ENCODE measurements at places on chromosomes 1 and 21. TPM values are rescaled to one million over a fixed set of nuclear protein-coding genes. Genes with fewer than 3 reads are reported as not detected.

GRCh38 chr1:198498881-198499280 is 41.6 kb downstream of the ATP6V1G3 start:
- no peak for DNase-seq

DNA sequence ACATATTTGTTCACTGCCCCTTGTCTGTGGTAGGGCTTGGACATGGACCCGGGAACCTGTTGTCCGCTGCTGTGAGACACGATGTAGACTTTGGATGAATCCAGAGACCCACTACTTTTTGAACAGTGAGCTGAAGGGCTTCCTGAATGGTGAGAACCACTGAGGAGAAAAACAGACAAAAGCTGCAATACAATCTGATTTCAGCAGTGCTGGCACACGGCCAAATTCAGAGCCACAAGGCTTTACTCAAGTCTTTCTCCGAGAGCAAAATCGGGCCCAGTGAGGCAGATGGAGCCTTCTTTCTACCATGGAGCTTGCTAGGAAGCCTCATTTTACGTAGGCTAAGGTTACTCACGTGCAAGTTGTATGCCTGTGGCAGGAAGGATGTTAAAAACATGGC is 197.6 kb downstream of the SIPA1L2 start:
- DNase-seq = no peak

DNA sequence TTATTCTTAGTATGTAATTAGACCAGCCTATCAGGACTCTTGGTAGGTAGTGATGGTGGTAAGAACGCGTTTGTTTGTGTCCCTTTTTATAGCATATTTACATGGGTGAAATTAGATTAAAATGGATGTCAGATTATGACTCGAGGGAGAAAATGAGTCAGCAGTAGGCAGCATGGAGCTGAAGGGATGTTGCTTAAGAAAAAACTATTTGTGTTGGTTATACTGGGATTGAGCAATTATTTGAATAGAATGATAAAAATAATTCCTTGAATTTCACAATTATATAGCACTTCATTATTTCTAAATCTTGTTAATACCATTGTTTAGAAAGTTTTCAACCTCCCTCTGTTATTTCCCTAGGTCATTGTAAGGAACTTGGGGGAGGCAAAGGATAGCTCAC is 348.8 kb downstream of the RYR2 start:
- no peak for DNase-seq

DNA sequence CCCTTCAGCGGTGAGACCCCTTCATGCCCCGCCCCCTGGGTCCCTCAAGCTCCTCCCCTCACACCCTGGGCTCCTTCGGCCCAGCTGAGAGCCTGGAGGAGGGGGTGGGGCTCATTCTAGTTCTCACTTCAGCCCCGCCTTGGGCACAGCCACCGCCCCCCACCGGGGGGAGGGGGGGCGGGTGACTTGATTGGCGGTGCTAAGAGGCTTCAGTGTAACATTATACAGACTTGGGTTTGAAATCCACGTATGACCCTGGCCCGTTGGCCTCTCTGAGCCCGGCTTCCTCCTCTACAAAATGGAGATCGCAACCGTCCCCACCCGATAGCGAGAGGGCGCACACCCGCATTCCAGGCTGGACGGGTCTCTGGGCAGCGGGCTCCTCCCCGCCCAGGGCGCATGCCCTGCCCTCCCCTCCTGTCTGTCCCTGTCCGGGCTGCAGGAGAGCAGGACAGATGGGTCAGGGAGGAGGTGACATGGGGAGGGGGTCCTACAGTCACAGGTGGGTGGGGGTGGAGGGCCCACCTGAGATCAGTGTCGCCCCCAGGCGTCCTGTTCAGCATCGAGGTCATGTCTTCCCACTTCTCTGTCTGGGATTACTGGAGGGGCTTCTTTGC is 5.1 kb downstream of the CLCNKB start:
- DNase-seq = peak; percentile 37

DNA sequence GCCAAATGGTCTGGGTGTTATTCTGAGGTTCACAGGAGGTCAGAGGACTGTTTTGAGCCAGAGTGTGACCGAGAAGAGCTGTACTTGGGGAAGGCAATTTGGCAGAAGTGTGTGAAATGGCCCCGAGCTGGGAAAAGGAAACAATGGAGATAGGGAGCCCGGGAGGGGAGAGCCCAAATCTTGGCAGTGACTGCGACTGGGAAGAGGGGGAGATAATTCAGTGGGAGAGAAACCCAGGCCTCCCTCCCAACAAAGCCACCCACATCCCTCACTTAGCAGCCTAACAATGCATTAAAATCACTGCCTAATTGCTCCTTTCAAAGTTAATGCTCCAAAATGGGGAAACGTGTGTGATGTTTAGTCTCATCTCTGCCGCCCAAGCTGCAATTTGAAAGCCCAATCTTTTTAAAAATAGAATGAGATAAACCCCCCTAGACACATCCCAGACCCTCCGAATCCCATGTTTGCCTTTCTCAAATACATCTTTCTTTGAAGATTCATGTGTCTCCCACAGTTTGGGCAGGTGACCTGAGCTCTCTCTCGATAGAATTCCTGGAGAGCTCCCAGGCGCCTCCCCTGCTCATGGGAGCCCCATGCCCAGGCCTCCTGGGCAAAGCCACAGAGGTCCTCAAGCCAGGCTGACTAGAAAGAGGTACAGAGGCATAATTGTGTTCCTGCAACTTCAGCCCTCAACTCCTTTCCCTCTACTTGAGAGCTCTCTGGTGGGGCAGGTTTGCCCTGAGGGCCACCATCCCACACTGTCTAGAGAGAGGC is 17.3 kb downstream of the LRRC52 start:
- DNase-seq = no peak

- DNase-seq = no peak
Observed at GRCh38 chr1:29632806-29633615, 396.7 kb downstream of the PTPRU start.

- no peak for DNase-seq
Observed at GRCh38 chr1:9780554-9781110, 43.1 kb downstream of the CLSTN1 start.

GRCh38 chr1:28927648-28928313 is 13.4 kb downstream of the EPB41 start:
- peak; percentile 4 for DNase-seq

- DNase-seq = no peak
Observed at GRCh38 chr1:179128520-179128919, 46.6 kb downstream of the TOR3A start.

DNA sequence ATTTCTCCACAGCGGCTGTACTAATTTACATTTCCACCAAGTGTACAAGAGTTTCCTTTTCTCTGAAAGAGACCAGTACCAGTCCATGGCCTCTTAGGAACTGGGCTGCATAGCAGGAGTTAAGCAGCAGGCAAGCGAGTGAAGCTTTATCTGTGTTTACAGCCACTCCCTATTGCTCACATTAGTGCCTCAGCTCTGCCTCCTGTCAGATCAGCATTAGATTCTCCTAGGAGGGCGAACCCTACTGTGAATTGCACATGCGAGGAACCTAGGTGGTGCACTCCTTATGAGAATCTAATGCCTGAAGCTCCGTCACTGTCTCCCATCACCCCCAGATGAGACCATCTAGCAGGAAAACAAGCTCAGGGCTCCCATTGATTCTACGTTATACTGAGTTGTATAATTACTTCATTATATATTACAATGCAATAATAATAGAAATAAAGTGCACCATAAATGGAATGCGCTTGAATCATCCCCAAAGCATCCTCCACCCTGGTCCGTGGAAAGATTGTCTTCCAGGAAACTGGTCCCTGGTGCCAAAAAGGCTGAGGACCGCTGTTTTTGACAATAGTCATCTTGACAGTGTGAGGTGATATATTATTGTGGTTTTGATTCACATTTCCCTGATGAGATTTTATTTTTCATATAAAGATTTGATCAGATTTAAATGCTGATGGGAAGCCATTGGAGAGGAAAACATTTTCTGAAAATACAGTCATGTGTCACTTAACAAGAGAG is 45.5 kb upstream of the MRPS6 start:
- DNase-seq = no peak

DNA sequence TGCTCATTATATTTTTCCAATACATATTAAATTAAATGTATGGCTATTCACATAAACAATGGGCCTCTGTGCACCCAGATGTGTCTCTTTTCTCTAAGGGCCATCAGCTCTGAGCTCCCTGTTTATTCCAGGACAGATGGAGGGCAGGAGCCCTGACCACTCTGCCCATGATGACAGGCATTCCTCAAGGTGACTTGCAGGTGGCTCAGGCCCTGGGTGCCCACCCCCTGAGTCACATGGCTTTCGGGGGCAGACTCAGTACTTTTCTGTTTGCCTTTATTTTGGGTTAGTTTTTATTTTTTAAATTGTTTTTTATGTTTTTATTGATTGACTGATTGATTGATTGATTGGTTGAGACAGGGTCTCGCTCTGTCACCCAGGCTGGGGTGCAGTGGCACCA is 6.4 kb upstream of the LRP8 start:
- DNase-seq = no peak

- DNase-seq = no peak
Observed at GRCh38 chr1:17101261-17101660, 18.0 kb downstream of the PADI2 start.

DNA sequence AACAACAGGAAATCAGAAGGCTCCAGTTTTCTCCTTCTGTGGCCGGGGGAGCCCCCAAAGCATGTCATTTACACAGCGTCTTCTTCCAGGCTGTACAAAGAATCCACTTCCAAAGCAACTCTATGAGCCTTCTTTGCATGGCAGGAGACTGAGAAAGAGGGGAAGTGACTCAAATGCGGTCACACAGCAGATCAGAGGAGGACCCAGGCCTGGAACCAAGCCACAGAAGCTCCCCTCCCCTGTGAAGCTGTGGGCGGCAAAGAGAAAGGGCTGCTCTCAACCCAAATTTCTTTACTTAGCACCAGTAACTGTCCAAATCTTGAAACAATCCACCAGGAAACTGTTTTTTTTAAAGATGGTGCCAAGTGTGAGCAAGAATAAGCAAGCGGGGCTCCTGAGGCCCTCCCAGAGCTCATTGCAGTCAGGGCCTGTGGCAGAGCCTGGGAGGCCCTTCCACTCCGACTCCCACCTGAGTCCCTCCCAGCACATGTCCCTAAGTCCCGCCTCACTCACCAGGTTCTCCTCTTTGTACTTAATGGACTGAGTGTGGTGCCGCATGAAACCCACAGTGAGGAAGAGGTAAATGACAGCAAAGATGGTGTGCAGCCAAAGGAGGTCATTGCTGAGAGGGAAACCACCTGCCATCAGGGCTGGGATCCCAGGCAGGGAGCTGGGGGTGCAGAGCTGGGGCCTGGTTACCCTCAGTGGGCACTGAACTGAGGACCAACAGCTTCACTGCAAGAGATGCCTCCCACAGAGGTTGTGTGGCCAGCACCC is 15.9 kb downstream of the TMEM63A start:
- DNase-seq = peak; percentile 17

GRCh38 chr1:90162216-90162615 is 167.3 kb downstream of the ZNF326 start:
- no peak for DNase-seq

GRCh38 chr1:40411294-40411693 is 37.8 kb downstream of the SMAP2 start:
- DNase-seq = no peak

DNA sequence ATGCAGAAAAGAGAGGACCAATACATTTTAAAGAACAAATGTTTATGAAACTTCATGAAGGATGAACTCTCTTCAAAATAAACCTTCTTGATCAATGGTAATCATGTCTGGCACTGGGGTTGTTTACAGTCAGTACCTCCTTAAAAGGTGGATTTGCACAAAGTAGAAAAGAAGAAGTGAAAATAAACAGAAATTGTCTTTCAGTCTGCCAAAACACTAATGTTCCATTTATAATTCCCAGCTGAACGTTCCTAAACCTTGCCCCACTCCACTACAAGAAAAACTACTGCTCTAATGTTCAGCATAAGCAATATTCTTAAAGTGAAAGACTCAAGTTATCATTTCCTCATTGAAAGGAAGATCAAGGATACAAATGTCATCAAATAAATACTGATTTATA is 86.2 kb downstream of the EIF4G3 start:
- no peak for DNase-seq

GRCh38 chr1:100584761-100585745 is 47.1 kb downstream of the GPR88 start:
- peak; percentile 98 for DNase-seq

DNA sequence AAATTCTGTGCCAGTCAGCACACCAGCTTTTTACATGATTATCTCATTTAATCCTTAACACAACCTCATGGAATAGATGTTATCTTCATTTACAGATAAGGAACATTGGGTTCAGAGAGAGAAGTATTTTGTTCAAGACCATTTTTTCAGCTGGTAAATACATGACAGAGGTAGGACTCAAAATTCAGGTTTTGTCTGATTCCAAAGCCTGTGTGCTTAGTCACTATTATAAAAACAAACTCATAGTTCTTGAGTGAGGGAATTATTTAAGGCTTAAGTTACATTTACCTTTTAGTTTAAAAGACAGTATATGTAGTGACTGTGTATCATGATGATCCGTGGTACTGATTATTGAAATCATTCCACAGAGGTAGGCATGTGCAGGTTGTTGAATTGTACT is 125.2 kb downstream of the MAGI3 start:
- no peak for DNase-seq

DNA sequence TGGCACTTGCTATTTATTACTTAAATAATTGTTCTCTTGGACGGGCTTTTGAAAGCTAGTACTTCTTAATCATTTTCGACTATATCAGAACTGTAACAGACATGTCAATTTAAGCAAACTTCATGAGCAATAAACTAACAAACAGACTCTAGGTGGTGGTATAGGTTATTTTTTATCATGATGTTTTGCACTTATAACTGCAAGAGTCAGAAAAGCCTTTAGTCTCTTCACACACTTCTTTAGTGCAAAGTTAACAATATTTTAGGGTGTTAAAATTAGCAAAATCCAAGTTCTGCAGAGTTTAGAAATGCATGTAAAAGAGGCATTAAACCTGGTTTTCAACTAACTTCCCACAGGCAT is 2.2 kb downstream of the NRIP1 start:
- DNase-seq = peak; percentile 45

DNA sequence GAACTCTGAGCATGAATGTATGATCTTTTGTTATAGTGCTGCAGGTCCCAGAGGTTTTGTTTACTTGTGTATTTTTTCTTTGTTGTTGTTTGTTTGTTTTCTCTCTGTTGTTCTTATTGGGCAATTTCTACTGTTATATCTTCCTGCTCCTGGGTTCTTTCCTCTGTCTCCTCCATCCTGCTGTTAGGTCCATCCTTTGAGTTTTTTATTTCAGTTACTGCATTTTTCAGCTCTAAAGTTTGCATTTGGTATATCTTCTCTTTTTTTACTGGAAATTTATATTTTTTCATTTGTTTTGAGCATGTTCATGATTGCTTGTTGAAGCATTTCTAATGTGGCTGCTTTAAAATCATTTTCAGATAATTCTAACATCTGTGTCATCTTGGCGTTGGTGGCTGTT is 9.9 kb downstream of the TRPM2 start:
- no peak for DNase-seq

The KRTAP13-4 gene
- not detected for total RNA-seq

The MMEL1 gene
- 0.37 TPM for total RNA-seq

The XKR8 gene
- total RNA-seq = 5.1 TPM

The SH2D1B gene
- total RNA-seq = not detected

The USP1 gene
- 22.6 TPM for total RNA-seq

The EPHA2 gene
- 18.1 TPM for total RNA-seq

The FAM3B gene
- total RNA-seq = not detected

The CD34 gene
- 7.9 TPM for total RNA-seq

The LCE1D gene
- not detected for total RNA-seq

The CFAP141 gene
- not detected for total RNA-seq

The HTR6 gene
- total RNA-seq = 0.10 TPM

The SPRR2G gene
- total RNA-seq = not detected

The IL19 gene
- not detected for total RNA-seq

The ADAMTS4 gene
- 22.4 TPM for total RNA-seq
